Neural crest cell (in vitro differentiated cells): ENCODE measurements at places on chromosomes 6 and 20.

DNA sequence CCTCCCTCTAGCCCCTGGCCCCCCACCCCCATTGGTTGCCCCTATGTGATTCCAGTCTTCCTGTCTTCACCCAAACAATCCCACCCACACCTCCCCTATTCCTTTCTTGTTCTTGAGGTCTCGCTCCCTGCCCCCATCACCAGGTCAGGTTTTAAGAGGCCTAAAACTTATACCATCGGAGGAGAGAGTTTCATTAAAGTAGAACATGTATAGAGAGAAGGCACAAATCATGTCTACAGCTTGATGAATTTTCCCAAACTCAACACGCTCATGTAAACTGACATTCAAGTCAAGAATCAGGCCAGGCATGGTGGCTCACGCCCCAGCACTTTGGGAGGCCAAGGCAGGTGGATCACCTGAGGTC lies 44.5 kb downstream of the TGM2 start:
- no peak for DNase-seq

DNA sequence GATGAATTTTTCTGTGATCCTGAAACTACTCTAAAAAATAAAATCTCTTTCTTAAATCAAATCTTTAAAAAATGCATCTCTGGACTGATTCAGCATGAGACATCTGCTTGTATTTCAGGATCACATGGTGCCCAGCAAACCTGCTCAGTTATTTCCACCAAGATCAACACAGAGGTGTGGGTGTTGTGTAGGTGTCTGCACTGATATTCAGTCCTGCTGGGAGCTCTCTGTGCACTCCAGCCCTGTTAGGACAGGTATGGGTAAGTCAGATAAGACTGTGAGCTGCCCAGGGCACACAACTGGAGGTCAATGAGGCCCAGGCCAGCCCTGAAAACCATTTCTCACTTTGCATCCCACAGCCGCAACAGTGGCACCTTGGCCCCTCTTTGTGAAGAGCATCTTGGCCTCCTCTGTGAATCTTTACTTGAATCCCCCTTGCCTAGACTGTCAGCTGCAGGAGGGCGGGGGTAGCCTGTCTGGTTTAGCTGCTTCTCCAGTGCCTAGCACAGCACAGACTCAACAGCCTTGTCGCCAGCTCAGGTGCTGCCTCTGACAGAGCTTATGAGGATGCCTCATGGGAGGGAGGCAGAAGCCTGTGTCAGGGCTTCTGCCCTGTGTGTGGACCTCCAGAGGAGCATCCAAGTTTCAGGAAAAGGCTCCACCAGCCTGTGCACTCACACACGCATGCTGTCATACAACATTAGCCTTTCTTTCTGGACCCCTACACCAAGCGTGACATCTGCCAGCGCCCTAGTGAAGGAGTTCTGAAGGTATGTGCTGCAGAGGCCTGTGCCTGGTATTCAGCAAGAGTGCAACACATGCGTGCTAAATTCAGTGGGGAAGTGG lies 187.6 kb upstream of the CST7 start:
- DNase-seq: no peak

DNA sequence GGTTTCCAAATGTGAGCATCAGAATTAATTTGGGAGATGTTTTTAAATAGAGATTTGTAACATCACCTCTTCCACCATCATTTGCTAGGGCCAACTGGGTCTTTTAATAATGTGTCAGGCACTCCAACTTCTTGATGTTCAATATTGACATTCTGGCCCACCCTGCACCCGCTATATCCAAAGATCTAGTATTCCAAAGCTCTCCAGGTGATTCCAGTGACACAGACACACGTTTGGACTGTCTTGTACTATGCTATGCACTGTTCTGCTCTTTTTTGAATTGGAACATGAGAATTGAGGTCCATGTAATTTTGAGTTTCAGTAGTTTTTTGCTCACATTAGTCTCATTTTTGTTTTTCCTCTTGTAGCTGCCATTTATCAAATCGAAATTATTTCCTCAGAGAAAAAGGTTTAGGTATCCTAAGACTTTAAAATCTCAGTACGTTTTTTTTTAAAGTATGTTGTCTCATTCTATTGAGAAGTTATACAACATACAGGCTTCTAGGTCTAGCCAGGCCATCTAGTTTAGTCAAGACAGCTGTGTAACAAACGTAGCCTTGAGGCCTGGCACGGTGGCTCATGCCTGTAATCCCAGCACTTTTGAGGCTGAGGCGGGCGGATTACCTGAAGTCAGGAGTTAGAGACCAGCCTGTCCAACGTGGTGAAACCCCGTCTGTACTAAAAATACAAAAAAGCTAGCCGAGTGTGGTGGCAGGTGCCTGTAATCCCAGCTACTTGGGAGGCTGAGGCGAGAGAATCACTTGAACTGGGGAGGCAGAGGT lies 3.1 kb downstream of the BICRAL start:
- no peak for DNase-seq

DNA sequence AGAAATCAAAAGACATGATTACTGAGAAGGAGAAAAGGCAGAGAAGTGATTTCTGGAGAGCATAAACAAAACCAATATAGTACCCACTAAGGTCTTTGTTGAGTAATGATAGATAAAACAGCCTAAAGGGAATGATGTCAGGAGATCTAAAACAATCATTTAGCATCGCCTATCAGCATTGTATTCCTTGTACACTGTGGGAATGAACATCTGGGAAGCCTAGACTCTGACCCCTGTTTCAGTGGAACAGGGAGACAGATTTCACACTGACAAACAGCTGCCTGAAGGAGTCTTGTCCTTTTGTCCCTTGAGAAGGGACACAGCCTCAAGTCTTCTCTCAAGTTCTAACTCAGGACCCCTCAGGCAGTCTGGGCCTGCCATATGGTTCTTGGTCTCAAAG lies 1.7 kb downstream of the ASIP start:
- DNase-seq: no peak

- DNase-seq: no peak
Observed at GRCh38 chr6:73515204-73515655, 5.6 kb downstream of the EEF1A1 start.

DNA sequence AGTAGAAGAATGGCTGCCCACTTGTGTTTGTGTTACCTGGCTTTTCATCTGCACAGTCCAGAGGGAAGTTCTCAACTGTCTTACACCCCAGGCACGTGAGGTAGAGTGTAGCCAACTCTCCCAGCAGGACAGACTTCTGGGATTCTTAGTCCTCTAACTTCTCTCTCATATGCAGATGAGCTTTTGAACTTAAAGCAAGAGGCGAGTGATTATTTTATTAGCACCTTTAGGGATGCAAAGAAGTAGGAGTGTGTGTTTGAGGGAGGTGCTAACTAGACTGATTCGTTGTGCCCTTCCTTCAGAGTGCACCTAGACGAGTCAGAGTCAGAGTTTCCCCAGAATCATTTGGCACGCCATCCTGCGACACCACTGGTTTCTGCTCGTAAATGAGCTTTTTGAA lies 10.8 kb downstream of the CDYL start:
- no peak for DNase-seq

GRCh38 chr6:3419624-3420272 lies 37.1 kb downstream of the SLC22A23 start:
- DNase-seq: no peak

GRCh38 chr20:38617011-38617829 lies 15.6 kb downstream of the ARHGAP40 start:
- DNase-seq: no peak

DNA sequence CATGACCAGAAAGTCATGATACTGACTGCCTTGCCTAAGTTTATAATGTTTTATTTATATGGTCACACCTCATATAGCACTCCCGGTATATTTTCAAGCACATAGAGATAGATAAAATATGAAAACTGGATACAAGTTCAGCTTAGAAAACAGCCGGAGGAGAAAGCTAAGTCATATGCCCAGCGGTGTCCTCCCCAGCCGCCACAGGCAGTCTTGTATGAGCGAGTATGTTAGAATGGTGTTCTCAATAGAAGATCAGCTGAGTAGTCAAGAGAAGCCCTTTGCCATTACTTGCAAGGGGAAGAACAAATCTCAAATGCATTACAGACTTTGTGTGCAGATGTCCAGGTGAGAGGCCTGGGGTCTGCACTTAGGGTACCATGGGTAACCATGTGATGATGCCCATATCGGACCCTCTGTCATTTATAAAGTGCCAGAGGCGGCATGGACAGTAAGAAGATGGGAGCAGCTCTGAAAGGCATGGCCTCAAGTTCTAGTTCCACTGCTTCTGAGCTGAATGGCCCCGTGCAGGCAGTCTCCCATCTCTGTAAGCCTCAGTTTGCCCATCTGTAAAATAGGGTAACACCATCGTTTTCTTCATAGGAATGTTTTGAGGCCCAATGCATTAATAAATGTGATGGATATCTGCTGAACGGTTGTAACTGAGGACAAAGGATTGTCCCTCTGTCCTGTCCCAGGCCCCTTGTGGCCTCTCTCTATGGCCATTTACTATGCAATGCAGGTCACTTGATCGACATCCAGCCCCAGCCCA lies 195.7 kb upstream of the SNX9 start:
- DNase-seq: no peak

- no peak for DNase-seq
Observed at GRCh38 chr20:58523072-58523970, 8.1 kb upstream of the APCDD1L start.

GRCh38 chr6:24859608-24860200 lies 61.0 kb upstream of the ARMH2 start:
- no peak for DNase-seq

GRCh38 chr6:16762550-16763477 lies 1.6 kb upstream of the ATXN1 start:
- no peak for DNase-seq
